ENCODE measurements at places on chromosomes 11 and 22. TPM values are rescaled to one million over a fixed set of nuclear protein-coding genes. Genes with fewer than 3 reads are reported as not detected.
A peak's percentile ranks its signal among the peaks of the same experiment; 100 is the strongest.

- peak; percentile 27 for DNase-seq
Measured at GRCh38 chr11:130212431-130212961, 52.9 kb downstream of the ST14 start.

DNA sequence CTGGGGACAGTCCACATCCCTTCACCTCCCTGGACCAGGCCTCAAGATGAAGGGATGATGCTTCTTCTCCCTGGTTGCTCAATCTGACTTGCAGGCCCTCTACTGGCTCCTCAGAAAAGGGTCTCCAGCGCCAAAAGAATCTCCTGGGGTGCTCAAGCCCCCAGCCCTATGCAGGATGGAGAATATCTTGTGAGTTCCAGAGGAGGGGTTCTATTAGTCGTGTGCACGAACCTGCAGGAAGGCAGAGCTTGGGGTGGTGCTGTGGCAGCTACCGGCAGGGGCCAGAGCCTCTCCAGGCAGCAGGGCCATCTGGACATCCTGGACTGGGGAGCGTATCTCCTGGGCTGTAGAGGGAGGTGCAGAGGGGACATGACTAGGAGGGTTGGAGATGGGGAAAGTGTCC is 1339.5 kb downstream of the BRD1 start:
- no peak for DNase-seq

DNA sequence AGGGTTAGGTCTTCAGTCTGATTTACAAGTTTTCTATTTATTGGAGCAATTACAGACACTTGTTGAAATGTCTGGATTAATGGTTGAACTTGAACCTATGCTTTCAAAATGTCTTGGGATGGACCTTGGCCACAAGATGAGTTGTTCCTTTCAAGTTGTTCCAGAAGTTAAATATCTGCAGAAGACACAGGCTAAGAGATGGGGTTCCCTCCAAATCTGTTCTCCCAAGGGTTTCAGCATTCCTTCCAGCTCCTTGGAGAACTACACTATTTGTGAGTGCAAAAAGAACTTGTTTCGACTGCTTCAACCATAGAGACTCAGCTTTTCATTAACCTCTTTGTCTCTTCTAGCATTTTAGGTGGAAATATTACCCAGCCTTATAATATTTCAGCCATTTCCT is 189.0 kb upstream of the BLID start:
- no peak for DNase-seq

- DNase-seq: no peak
Measured at GRCh38 chr11:80346353-80347059, 905.7 kb upstream of the TENM4 start.

- DNase-seq: peak; percentile 66
Measured at GRCh38 chr11:111454561-111455192, 57.5 kb downstream of the BTG4 start.

- DNase-seq: no peak
Measured at GRCh38 chr22:48424201-48424627, 1403.5 kb downstream of the BRD1 start.

- DNase-seq: no peak
Measured at GRCh38 chr11:36455658-36456111, 54.4 kb downstream of the TRAF6 start.

GRCh38 chr11:15347969-15348734 is 233.4 kb downstream of the INSC start:
- DNase-seq: no peak

GRCh38 chr11:8523396-8523795 is 70.6 kb downstream of the STK33 start:
- DNase-seq: no peak

DNA sequence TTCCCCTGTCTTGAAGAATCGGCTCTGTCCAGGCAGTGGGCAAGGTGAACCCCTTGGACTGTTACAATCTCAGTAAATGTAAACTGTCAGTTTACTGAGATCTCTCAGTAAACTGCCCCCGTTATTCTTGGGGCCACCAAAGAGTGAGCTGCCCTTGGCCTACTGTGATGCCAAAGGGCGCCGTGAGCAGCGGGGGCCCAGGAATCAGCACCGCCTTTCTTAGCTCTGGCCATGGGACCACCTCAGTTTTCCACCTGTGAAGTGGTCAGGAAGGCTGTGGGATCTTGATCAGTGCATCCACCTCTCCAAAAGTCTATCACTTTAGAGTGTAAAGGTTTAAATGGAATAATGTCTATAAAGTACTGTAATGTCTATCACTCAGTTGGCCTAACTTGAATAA is 57.1 kb downstream of the THAP12 start:
- DNase-seq: no peak

DNA sequence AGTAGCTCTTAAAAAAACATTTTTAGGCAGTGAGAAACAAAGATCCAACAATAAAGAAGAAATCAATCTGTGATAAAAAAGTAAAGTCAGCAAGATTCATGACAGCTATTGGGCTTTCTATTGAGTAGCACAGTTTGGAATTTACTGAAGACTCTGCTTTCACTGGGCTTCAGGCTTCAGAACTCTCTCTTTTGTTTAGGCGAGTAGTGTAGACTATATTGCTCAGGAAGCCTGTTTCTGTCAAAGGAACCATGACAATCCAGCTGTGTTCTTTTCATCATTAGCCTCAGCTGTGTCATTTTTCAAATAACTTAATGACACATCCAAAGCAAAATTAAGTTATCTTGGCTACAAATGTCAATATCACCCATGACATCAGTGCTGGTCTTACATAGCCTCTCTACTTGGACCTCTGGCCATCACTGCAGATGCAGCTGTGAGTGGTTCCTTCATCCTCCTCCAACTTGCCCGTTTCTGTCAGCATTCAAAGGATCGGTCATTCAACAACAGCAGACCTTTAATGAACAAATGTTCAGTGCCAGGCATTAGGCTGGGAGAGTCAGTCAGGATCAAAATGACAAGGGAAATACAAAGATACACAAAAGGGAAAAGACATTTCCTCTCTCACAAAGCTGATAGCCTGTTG is 332.8 kb upstream of the MTNR1B start:
- DNase-seq: no peak

- no peak for DNase-seq
Measured at GRCh38 chr22:35378621-35379020, 2.3 kb upstream of the HMOX1 start.

GRCh38 chr11:19577976-19578619 is 134.5 kb upstream of the NAV2 start:
- DNase-seq: no peak

FADS1 gene
- total RNA-seq: 35.4 TPM

MMP10 gene
- total RNA-seq: not detected

ZNF143 gene
- total RNA-seq: 39.5 TPM

OR4C15 gene
- total RNA-seq: not detected

NLRP10 gene
- not detected for total RNA-seq

All from activated CD8-positive, alpha-beta memory T cell treated with anti-CD3 and anti-CD28 coated beads, Interleukin-2, amount 10 ng/mL, durations not matched to agents 7 days and 5 days (primary cell).